ENCODE measurements at places on chromosomes 4 and X.

- no peak for DNase-seq
Measured at GRCh38 chr4:24228692-24229091, 338.8 kb upstream of the PPARGC1A start.

GRCh38 chr4:183469285-183469684, 24.8 kb downstream of the CDKN2AIP start:
- no peak for DNase-seq

GRCh38 chrX:125436855-125437254, 117.2 kb downstream of the TEX13C start:
- no peak for DNase-seq

GRCh38 chr4:118743867-118744266, 58.7 kb downstream of the METTL14 start:
- no peak for DNase-seq

GRCh38 chrX:86714441-86714840, 566.2 kb downstream of the DACH2 start:
- DNase-seq: no peak

DNA sequence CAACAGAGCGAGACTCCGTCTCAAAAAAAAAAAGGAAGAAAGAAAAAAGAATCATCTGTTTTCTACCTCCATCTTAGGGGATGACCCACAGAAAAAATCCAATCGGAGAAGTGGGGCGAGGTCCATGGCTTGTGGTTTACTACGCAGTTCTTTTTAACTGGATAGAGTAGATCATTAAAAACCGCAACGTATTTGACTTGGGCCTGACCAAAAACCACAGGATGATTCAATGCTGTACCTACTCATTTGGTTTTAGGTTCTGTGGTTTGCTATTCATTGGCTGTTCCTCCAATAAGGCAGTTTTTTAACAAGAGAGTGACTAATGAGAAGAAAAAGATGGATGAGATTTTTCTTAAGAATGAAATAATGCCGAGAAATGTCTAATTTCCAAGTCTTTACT, 83.7 kb downstream of the FREM3 start:
- no peak for DNase-seq

DNA sequence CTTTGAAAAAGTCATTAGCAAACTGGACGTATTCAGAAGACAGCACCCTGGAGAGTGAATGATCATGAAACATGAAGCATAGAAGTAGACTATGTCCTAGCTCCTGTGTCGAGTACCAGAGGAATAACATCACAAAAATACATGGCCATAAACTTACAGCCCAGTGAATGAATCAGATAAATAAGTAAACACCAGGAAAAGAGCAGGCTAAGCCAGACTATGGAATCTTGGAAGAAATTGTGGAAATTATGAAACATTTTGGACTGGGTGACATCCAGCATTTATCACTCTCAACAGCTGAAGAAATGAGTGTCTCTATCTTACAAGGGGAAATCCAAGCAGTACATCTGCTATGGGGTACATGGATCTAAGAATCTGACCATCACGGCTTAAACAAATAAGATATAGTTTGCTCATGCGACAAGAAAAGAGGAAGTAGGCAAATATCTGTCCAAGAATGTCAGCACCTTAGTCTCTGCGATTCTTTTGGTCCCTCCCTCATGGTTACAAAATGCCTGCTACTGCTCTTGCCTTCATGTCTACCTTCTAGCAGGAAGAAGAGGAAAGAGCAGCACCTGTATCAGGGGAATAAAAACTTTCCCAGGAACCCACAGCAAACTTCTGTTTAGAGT, 481.5 kb downstream of the BCOR start:
- no peak for DNase-seq

- no peak for DNase-seq
Measured at GRCh38 chr4:128528793-128529553, 241.4 kb upstream of the PGRMC2 start.

GRCh38 chr4:43564591-43564990, 672.1 kb downstream of the GRXCR1 start:
- no peak for DNase-seq

DNA sequence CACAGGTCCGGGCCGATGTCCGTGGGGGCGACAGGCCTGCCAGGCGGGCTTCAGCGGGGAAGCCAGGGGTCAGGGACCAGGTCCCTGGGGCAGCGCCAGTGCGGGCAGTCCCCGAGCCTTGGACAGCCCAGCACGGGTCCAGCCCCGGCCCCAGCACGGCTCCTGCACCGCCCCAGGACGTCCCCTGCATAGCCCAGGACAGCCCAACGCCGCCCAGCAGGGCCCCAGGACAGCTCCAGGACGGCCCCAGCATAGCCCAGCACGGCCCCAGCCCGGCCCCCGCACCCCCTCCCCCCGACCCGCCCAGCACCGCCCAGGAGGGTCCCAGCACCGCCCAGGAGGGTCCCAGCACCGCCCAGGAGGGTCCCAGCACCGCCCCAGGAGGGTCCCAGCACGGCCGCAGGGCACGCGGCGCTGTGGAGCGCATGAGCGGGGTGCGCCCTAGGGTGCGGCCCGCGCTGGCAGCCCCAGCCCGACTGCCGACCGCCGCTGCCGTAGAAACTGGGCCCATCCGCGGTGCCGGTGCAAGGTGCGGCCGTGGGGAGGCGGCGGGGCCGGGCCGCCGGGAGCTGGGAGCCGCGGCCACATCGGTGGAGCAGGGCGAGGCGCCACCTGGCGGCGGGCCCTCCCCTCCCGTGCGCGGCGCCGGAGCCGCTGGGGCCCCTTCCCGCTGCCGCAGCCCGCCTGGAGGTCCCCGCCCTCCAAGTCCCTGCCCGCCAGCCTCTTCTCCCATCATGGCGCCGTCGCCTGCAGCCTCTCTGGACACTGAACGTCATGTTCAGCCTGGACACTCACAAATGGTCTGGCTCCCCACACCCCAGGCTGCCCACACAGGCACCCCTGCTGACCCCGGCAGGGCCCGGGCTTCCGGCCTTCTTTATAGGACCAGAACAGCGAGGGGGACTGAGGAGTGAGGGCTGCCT, 106.8 kb upstream of the NKX1-1 start:
- peak; percentile 15 for DNase-seq

- no peak for DNase-seq
Measured at GRCh38 chr4:15376594-15376993, 51.2 kb upstream of the C1QTNF7 start.

- no peak for DNase-seq
Measured at GRCh38 chr4:183171484-183172267, 72.6 kb downstream of the WWC2 start.

DNA sequence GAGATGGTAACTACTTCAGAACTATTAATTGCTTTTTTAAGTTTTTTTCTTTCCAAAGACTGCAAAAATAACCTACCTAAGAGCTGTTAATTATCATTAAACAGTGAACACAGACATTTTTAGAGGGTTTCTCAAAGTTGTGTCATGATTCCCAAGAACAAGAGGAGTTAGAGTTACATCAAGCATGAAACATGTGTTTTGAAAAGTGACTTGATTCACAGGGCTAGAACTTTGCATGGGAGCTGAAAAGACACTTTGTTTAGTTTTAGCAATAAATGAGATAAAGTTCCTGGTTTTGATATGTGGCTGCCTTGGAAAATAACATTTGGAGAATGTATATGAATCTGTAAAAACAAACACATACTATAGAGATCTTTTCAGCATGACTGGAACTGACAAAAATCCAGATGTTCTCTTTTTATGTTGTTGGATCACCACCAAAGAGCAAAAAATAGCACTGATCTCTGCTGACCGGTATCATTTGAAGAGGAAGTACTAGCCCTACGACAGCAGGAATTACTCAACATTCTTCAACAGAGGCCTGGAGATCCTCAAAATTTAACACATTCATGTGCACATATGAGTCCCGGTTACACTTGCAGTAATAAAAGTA, 173.0 kb upstream of the PCDH18 start:
- no peak for DNase-seq

DNA sequence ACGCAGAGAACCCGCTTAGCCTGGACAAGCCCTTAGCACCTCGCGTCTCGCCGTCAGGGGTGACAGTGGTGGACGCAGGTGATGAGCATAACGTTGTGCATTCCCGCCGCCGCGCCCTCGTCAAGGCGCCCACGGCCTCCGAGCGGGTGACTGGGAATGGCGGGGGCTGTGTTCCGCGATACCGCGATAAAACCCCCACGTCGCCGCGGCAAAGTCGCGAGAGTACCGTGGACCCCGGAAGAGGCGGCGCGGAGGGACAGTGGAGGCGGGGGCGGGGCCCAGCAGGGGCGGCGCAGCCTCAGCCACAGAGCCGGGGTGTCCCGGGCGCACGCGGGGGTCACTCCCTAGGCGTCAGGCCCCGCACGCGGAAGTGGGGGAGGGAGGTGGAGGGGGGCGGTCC, 53.8 kb downstream of the ZFYVE28 start:
- peak; percentile 41 for DNase-seq

- DNase-seq: no peak
Measured at GRCh38 chr4:119048446-119048845, 87.2 kb upstream of the MYOZ2 start.

DNA sequence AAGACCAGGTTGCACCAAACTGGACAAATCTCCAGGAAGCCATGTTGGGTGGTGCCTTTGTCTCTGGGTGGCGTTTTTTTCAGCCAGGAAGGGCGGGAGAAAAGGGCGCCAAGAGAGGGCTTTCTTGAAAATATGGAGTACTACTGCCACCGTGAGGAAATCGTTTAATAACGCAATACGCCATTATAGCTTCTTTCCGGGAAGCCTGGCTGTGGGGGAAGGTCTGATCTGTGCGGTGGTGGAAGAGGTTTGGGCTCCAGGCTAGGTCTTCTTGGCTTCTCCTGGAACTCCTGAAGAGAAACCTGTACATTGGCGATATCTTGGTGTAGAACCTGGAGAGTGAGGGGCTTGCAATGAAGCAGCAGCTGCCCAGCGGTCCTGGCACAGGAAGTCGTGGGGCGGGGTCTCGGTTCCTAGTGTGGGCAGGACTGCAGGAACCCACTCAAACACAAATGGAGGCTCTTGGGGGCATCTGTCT, 202.7 kb downstream of the OR13H1 start:
- DNase-seq: no peak

GRCh38 chr4:125353131-125353530, 38.4 kb downstream of the FAT4 start:
- no peak for DNase-seq

GRCh38 chr4:128859887-128860677, 50.6 kb downstream of the JADE1 start:
- no peak for DNase-seq

DNA sequence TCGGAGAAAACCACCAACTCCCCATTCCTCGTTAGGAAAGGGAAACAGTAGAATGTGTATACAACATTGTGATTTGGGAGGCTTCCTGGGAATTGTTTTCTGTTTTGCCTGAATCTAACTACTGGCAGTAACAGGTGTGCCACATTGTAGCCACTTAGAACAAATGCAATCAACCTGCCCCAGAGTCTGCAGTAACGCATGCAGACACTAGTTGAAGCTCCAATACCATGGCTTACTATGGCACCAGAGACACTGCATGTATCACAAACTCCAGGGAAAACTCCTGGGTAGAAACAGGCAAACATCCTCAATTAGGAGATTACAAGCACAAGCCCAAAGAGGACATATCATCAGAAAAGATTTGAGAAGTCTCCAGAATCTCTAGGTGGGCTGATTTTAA, 154.2 kb upstream of the NEIL3 start:
- DNase-seq: no peak

GRCh38 chr4:169773889-169774288, 16.1 kb upstream of the HPF1 start:
- no peak for DNase-seq

DNA sequence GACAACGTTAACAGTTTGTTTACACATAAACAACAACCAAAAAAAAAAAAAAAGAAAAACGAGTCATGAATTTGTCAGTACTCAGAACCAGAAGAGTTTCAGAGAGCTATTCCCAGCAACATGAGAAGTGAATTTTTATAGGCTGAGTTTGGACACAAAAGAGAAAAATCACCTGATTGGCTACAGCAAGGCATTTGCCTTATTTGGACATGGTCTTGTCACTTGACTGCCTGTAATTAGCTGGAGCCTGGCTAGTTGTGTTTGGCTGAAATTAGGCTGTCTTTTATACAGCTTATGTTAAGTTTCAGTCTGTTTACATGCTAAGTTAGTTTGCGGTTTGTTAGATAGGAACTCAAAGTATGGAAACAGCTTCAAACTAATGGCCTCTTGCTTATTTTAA, 880 bp upstream of the TEX13A start:
- DNase-seq: no peak

- no peak for DNase-seq
Measured at GRCh38 chr4:82618103-82618720, 56.4 kb upstream of the TMEM150C start.

DNA sequence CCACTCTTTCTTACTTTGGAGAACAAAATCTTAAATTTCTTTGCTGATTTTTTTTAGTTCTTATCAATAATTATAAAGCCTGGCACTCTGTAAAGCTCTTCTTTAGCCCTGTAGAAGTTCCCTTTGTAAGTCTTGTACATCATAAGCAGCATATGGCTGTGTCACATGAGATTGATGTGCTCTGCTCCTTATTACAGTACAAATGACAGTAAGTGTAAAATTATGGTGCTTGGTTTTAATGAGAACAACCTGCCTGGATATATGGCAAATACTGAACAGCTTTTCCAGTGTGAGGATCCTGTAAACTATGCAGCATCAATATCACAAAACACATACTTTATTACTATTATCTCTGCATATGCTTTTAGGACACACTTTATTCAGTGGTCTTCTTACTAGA, 145.9 kb upstream of the GNPDA2 start:
- DNase-seq: no peak

Data from activated T-helper 1 cell treated with anti-CD3 and anti-CD28 coated beads, Interleukin-2, amount 50 U/mL, for 16 hours (primary cell).